ENCODE measurements at places on chromosomes 4 and X.

DNA sequence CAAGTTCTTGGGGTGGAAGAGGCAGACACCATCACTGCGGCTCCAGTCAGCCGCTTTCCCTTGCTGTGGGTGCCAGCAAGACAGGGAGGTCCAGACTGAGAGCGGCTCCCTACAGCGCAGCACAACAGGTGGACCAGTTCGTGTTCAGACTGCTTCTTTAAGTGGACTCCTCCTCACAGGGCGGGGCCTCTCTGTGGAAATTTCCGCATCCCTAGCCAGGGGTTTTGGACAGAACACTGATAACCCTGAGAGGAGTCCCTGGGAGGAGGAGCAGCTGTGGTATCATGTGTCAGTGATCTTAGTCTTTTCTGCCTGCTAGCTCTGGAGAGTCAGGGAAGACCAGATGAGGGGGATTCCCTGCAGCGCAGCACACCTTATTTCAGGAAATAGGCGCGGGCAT is 48.5 kb downstream of the MAGEC2 start:
- peak; percentile 45 for DNase-seq

- DNase-seq, result no peak
Measured at GRCh38 chrX:3806630-3807029, 93.2 kb upstream of the PRKX start.

DNA sequence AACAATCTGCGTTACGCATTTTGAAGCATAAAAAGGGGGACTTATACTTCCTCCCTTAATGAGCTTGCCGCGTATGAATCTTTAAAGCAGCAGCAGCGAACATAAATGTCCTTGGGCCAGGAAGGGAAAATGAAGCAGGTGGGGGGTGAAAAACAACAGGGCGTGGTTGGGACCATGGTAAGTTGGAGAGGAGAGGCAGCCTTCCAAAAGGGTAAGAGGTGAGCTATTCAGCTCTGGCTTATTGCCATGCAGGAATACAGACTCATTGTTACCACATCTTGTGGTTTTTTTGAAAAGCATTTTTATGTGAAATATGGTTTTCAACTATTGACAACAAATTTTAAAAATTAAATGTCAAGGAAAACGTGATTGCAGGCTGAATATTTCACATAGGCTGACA is 710.7 kb upstream of the FAM241A start:
- DNase-seq, result no peak

GRCh38 chr4:59553063-59553720 is 1646.9 kb upstream of the ADGRL3 start:
- DNase-seq, result no peak

DNA sequence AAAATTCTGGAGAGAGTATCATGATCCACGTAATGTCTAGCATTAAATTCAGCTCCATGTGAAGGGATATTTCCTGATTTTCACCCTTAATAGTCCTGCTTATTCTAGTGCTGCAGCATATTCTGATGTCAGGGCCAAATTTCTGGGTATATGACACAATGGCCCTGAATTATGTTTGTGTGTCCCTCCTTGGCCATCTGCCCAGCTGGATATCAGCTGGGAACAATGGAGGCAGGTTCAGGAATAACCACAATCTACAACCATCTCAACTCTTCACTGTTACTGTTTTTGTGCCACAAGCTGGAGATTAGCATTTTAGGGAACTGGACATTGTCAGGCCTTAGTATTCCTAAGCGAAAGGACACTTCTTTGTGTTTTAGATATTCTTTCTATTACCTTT is 3.5 kb downstream of the GLRB start:
- DNase-seq, result no peak

- DNase-seq, result peak; percentile 13
Measured at GRCh38 chr4:123398066-123398852, 1.7 kb downstream of the SPRY1 start.

DNA sequence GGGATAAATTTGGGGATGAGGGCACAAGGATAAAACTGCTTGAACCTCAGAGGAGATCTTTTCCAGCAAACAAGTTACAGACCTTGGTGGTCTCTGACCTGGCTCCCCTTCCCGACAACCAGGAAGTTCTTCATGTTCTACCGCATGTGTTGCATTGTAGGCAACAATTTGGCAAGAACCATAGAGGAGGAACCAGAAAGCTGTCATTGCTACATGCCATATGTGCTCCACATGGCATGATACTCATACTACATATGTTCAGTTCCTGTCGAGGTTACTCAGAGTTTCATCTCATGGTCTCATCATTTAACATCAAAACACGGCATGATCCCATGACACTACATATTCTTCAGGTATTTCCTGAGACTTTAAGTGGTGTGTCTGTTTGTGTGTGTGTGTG is 235.9 kb downstream of the OR13H1 start:
- no peak for DNase-seq

DNA sequence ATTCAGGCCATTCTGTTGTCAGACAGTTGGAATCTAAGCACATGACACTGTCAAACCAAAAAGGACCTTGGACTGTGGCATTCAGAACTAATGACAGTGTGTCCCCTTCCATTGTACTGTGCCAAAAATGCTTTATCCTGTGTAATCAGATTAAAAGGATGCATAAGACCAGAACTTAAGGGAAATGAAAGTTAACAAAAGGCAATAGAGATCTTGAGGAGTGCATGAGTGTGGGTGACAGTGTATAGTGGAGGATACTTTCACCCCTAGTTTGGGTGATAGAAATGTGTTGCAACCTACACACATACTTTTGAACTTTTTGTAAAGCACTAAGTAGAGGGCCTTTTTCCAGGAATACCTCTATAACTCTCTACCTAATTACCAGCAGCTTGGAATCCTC is 4.5 kb downstream of the CYSLTR1 start:
- no peak for DNase-seq

- no peak for DNase-seq
Measured at GRCh38 chrX:48471504-48471903, 1.4 kb upstream of the SLC38A5 start.

All from NCI-H748 treated with DMSO at 0.1 percent for 48 hours (cell line).